ENCODE measurements at places on chromosomes 7 and 10. TPM values are rescaled to one million over a fixed set of nuclear protein-coding genes. Genes with fewer than 3 reads are reported as not detected.

DNA sequence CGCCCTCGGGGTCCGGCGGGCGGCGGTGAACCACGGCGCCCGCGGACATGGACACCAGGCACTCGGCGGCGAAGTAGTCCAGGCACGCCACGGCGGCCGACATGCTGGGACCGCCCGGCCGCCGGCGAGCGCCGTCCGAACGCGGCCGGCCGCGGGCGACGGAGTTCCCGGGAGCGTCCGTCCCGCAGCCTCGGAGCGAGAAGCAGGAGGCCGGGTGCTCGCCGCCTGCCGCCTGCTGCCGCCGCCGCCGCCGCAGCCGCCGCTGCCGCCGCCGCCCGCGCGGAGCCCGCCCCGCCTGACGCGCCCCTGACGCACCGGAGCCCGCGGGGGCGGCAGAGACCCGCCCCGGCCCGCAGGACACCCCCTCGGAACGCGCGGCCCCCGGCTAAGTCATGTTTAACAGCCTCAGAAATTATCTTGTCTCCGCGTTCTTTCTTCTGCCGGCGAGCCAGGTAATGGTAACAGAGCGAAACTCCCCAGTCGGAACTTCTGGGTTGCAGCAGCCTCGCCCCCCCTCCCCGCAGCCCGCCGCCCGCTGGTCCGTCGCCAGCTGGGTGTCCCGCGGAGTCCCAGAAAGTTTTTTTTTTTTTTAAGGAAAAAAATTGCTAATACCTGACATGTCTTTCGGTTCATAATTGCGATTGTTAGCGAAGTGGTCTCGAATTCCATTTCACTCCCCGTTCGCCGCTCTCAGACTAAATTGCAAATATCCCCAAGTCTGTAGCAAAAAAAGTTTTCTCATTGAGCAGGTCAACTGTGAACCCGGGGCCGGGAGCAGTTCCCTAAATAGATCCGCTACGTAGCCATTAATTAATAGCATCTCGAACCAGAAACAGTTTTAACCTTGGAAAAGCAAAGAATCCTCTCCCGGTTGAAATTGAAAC lies at the start of gene KLF14:
TSS of gene KLF14 (minus strand) at position 277 of the 884 bp plus-strand sequence. CDS start at position 103, 174 bp downstream.
- DNase-seq, result peak; percentile 52

SPDYE11 gene
- 0.25 TPM for total RNA-seq

JCAD gene
- total RNA-seq, result 0.32 TPM

ACBD7 gene
- total RNA-seq, result 1.5 TPM

KCNIP2 gene
- 30.0 TPM for total RNA-seq

LRRD1 gene
- 0.15 TPM for total RNA-seq

GRCh38 chr10:90905925-90906324 lies 15.0 kb downstream of the ANKRD1 start:
- no peak for DNase-seq

DNA sequence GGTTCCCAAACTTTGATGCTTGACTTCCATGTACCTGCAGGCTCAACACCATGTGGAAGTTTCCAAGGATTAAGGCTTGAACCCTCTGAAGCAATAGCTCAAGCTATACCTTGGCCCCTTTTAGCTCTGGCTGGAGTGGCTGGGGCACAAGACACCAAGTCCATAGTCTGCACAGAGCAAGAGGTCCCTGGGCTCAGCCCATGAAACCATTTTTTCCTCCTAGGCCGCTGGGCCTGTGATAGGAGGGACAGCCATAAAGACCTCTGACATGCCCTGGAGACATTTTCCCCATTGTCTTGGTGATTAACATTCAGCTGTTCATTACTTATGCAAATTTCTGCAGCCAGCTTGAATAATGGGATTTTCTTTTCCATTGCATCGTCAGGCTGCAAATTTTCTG lies 14.4 kb downstream of the DGKI start:
- DNase-seq, result no peak

DNA sequence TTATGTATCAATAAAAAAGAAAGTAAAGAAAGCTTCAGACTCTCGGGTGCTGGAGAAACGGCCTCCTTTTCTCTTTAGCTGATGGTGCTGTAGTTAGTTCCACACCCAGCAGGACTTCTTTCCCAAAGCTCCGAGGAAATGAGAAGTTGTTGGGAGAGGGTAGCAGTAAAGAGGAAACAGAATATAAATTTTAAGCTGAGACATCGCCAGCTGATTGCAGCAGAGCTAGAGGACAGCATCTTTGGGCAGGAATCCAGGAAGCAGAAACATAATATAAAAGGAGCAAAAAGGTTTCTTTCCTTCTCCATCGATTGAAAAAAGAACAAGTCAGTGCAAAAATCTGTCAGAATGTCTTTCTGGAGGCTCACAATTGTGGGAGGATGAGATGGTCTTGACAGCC lies 616.9 kb upstream of the FOXK1 start:
- no peak for DNase-seq

GRCh38 chr7:126016722-126017121 lies 1087.1 kb upstream of the POT1 start:
- no peak for DNase-seq

DNA sequence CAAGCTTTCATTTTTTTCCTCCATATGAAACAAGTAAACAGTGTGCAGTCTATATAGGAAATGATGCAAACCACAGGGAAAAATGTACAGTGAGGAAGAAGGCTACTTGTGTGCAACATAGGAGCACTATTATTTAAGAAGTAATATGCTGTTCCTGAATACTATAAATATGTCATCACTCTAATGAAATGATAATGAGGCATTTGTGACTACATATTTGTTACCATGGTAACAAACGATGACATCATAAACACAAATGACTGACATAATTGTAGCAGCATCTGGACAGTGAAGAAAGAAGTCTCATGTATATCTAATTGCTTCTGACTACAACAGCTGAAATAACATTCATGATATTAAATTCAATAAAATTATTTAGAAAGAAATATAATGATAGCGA lies 164.8 kb downstream of the C7orf25 start:
- DNase-seq, result no peak

GRCh38 chr10:5975641-5976473 lies 1.5 kb downstream of the IL15RA start:
- DNase-seq, result no peak

FAM13C gene
- total RNA-seq, result 17.8 TPM
